Brain (organoid and tissue), 16 donors: ENCODE measurements at places on chromosomes 4 and X.

DNA sequence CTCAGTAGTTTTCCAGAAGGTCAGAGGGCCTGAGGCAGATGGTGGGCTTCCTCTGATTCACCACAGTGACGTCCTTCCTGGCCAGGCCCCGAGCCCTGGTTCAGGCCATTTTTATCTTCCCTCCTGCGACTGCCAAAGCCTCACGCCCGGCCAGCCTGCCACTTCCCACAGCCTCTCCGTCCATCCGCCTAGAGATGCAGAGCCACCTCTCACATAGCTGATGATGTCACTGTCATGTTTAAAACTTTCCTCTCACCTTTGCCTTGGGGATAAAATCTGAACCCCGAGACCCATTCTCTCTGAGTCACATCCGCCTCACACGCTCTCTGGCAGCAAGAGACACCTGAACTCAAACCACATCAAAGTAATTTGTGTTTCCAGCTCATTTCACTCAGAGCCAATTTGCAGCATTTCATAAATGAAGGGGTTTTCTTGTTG lies 175.3 kb downstream of the QDPR start:
- DNase-seq, result no peak

DNA sequence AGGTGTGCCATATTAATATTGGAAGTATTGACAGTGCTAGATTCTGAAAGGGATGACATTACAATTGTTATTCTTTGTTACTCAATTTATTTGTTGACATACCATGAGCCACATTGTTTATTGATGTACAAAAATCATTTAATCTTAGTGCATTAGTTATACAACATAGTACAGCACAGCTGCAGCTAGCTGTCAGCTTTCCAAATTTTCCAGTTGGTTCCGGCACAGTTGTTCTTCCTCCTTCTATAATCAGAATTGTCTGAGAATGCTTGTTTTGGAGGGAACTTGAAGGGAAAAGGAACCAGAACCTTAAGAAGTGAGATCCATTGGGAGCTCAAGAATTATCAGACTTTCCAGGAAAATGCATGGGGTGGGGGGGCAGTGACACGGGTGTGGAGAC lies 281.4 kb downstream of the ZIC3 start:
- no peak for DNase-seq

DNA sequence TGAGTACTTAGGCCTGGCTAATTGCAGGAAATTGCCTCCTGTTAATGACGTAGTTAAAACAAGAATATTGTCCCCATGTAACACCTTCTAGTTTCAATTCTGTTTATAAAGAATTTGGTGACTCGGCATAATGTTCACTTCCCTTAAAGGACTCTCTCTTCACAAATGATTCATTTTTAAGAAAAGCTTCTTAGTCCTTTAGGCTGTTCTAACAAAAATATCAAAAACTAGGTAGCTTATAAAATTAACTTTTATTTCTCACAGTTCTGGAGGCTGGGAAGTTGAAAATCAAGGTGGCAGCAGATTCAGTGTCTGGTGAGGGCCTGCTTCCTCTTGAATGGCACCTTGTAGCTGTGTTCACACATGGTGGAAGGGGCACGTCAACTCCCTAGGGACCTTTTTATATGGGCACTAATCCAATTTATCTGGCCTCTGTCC lies 23.8 kb downstream of the COL25A1 start:
- DNase-seq, result no peak

- DNase-seq, result no peak
These were observed 101.2 kb downstream of the ARSF start for GRCh38 chrX:3142259-3143042.
